Ecto neural progenitor cell (in vitro differentiated cells): ENCODE measurements at places on chromosomes 6 and 20.

DNA sequence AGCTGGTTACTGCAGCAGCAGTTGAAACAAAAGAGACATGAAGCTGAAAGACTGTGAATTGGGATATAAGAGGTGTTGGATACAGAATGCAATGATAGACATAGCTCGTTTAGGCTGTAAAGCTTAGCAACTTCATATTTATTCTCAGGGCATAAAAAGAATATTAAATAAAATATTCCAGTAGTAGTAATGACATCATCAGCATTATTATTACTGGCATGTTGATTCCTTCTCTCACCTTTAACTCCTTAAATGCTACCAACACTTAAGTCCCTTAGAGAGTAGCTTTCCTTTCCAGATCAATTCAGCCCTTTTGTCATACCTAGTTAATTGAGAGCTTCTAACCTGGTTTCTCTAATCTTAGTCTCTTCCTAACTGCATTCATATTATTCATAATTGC is 81.4 kb upstream of the STXBP5 start:
- DNase-seq = no peak

- no peak for DNase-seq
These were observed 373.2 kb upstream of the MANEA start for GRCh38 chr6:95204178-95204577.

GRCh38 chr6:90179190-90180169 is 117.2 kb downstream of the BACH2 start:
- DNase-seq = no peak

DNA sequence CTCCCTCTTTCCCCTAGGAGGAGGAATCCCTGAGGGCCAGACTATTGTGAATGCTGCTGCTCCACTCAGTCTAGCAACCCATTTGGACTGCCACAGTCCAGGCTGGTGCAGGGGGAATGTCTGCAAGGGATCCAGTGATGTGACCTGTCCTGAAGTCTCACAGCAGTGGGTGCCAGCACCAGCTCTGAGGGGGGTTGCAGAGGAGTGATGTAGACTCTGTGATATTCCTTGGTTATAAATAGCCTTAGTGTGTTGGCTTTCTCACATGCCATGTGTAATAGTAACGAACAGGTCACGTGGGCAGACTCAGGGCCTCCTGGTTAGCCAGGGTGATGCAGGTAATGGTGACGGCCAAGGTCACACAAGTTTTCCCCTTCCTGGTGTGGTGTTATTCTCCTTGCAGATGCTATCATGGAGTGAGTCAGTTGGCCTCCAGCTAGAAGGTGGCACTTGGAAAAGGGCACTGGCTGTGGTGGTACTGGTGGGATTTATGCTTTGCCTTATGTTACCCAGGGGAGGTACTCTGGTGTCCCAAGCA is 404.4 kb downstream of the UTRN start:
- DNase-seq = no peak

GRCh38 chr20:2005831-2006426 is 12.1 kb upstream of the PDYN start:
- peak; percentile 87 for DNase-seq

DNA sequence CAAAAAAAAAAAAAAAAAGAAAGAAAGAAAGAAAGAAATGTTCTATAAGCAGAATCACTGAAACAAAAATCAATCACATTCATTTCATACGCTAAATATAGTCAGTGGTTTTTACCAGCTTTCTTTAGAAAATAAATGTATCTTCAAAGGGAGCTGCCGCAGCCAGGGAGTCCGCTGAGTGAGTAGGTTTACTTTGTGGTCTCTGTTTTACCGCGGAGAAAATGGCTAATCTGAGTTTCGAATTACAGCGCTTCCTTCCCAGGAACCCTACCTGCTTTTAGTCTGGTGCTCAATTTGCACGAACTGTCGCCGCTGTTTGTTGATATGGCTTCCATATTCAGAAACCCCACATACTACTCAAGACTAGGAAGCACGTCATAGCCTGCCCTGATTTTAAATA is 102.4 kb downstream of the TFAP2A start:
- DNase-seq = no peak

GRCh38 chr6:45305546-45305945 is 22.6 kb upstream of the RUNX2 start:
- DNase-seq = no peak

DNA sequence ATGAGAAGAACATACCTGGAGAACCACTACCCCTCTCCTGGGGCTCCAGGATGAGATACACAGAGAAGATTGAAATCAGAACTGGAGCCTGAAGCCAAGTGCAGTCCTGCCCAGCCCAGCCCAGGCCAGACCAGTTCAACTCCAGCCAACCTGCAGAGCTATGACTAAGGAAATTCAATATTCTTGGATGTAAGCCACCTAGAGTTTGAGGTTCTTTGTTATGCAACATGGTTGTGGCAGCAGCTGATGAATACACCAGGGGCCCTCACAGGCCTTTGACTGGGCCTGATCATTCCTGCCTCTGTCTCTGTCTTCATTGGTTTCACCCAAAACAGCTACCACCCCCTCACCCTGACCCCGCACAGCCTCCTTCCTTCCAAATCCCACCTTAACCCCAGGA is 167.8 kb downstream of the LRFN2 start:
- DNase-seq = no peak

- no peak for DNase-seq
These were observed 74.0 kb downstream of the SOBP start for GRCh38 chr6:107563694-107564588.

- DNase-seq = no peak
These were observed 284.5 kb upstream of the CDYL start for GRCh38 chr6:4491501-4492260.

DNA sequence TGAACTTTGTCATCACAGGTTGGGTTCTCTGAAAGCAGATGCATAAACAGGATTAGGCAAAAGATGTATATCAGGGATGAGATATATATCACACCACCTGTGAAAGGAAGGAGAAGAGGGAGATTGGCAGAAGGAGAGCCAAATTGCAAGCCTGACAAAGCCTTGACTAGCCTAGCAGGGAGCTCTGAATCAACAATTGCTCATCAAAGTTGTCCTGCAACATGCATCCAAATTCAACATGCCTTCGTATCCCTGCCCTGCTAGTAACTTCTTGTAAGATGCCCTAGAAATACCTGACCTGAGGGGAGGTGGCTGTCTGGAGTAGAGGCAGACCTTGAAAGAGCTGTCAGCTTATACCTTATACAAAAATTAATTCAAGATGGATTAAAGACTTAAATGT is 207.1 kb upstream of the HTR1E start:
- no peak for DNase-seq

DNA sequence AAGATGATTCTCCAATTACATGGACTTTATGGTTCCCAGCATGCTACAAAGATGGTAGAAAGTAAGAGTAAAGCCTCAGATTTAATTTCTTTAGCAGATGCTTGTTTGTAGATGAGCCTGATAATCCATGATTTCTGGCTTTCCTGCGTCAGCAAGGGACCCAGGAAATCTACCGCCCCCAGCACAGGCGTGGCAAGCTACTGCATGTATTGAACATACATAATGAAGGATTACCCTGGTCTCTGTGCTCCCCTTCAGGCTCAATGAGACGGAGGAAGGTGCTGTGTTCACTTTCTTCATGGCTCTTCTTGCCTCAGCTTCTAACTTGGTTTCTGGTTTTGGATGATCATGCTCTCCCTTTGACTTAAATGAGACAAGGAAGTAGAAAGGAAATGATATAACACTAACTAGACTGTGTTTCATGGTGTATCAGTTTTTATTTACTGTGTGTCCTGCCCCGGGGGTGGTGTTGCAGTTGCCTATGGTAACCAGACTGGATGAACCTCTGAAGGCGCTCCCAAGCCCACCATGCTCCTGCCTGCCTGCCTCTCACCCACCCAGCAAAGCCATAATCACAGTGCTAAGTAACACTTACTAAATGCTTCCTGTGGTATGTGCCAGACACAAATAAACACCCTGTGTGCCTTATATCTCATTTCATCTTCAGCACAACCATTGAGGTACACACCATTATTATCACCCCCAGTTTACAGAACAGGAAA is 17.9 kb downstream of the GCM1 start:
- DNase-seq = no peak

DNA sequence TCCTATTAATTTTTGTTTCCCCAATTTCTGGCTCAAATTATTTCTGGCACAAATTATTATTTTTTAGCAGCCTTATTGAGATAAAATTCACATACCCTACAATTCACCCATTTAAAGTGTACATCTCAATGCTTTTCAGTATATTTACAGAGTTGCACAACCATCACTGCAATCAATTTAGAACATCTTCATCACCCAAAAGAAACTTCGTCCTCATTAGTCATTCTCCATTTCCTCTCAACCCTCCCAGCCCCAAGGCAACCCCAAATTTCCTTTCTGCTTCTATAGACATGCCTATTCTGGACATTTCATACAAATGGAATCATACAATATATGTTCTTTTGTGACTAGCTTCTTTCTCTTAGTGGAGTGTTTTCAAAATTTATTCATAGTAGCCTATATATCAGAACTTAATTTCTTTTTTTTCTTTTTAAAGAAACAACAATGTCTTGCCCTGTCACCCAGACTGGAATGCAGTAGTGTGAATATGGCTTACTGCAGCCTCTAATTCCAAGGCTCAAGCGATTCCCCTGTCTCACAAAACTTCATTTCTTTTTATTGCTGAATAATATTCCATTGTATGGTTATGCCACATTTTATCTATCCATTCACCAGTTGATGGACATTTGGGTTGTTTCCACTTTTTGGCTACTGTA is 84.5 kb downstream of the DNAH8 start:
- DNase-seq = no peak

- no peak for DNase-seq
These were observed 21.0 kb upstream of the MYT1 start for GRCh38 chr20:64143018-64143801.

DNA sequence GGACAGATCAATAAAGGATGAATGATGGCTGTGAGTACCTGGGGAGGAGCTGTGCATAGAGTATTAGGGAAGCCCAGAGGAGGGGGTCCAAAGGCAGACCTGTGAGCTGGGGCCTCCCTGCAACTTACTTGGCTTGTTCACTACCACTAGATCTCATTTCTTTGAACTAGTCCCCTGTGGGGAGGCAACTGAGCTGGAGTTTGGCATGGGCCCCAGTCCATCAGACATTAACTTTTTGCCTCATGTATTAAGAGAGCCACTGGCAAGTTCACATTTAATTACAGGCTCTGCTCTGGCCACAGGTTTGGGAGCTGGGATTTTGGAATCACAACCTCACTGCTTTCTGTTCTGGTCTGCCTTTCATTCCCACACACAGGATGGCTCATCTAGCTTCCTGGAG is 254.1 kb downstream of the PRL start:
- DNase-seq = no peak

- no peak for DNase-seq
These were observed 28.4 kb downstream of the TBC1D7 start for GRCh38 chr6:13299918-13300317.

DNA sequence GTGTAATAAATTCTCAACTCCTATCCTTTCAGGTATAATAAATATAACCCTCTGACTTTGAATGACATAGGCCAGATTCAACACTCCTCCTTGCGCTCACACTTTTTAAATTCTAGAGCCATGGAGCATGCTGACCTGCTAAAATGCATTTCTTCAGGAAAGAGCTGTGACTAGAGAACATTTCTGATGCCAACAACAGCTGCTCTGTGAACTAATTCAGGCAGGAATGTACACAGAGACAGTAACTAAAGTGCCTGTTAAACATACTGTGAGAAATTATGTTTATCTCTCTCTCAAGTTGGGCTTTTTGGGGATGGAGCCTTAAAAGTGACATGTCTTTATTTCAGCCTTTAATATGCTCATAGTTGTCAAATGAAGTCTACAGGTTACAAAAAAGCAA is 8.3 kb downstream of the NHSL1 start:
- DNase-seq = no peak

DNA sequence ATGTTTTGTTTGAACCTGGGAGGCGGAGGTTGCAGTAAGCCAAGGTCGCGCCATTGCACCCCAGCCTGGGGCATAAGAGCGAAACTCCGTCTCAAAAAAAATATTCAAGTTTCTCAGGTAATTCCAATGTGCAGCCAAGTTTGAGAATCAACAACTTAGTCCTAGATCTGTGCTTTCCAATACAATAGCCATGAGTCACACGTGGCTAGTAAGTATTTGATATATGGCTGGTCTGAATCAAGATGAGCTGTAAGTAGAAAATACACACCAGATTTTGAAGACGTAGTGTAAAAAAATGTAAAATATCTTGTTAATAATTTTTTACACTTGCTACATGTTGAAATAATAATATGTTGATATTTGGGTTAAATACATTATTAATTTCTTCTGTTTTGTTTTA is 35.0 kb upstream of the BTBD3 start:
- DNase-seq = no peak

DNA sequence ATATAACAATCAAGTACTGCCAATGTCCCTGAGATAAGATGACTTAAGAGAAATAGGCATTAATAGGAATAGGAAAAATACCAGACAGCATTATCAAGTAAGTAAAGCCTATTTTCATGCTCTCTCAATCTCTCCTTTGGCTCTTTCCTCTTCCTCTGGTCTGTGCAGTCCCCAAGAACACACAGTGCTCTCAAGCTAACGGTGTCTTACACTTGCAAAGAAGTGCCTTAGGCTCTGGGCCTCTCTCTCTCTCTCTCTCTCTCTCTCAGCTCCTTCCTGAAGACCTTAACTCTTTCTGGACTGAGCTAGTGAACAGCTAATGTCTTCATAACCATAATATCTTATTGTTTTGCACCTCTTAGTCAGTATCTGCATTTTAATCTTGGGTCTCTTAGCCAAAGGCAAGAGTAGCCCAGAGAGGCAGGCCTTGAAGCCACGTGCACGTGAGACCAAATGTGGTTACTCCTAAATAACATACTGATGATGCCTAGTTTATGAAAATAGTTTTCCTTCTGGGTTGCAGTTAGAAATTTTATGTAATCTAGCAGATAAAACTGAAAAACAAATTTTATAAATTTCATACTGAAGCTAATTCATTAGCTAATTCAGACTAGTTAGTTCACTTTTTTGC is 70.8 kb downstream of the TPD52L1 start:
- no peak for DNase-seq

DNA sequence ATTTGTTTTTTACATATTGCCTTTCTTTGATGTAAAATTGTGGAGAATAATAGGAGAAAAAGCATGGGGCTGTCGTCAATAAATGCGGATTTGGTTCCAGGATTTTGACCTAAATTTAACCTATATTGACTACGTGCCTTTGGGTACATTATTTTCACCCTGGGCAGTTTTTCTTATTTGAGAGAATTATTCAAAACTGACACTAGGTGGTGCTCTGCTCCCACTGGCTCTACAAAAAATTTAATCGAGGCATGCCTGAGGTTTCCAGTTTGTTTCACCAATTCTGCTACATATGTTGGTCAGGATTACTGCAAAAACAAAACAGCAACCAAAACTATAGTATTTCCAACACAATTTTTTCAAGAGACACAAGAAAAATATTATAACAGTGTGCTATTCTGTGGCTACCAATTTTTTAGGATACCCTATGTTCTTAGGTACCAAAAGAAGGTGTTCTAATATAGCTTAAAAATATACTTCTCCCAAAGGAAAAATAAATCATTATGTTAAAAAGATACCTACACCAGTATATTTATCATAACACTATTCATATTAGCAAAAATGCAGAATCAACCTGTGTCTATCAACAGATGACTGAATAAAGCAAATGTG is 48.6 kb upstream of the FABP7 start:
- DNase-seq = no peak
